HTR-8/SVneo (cell line): ENCODE measurements at places on chromosomes 2 and 18.

DNA sequence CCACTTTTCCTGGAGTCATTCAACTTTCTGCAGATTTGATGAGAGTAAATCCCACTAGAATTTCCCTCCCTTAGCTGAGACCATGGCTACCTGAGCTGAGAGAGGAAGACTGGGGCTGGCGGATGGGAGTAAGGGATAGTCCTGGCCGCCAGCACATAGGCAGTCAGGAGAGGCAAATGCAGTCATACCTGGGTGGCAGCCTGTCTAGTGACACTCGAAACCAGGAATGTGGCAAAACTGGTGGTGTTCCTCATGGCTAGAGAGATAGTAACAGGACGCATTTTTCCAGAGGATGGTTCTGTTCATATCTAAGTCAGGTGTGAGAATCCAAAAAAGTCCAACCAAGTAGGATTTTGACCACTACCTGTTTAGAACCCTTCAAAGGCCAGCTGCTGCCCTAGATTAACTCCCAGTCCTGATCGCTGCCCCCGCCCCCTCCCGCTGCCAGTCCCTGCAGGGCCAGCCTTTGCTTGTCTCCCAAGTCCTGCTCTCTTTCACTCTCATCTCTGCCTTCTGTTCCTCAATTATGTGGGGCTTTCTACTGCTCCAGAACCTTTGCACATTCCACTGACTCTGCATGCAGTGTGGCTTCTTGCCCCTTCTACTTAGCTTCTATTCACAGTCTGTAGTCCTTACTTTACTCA, 17.4 kb upstream of the SCG2 start:
- no peak for DNase-seq

- DNase-seq = no peak
These were observed 952.9 kb downstream of the TRIB2 start for GRCh38 chr2:13669607-13670006.

DNA sequence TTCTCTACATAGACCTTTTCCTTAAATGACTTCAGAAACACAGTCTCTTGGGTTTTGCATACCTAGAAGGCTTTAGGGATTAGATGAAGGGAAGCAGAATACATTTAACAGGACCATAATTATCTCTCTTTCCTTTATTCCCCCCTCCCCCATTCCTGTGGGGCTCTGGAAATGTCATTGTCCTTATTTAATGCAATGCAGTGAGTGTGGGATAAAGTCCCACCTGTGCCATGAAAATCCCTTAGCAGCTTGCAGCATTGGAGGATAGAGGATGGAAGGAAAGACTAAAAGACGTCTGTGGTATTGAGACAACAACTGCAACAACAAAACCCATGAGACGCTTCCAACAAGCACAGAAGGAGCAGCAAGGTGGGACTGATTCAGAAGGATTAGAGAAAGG, 117.8 kb upstream of the DCC start:
- no peak for DNase-seq

- DNase-seq = no peak
These were observed 1071.7 kb downstream of the RPIA start for GRCh38 chr2:89763254-89763580.

GRCh38 chr2:21314322-21314835, 190.6 kb downstream of the TDRD15 start:
- no peak for DNase-seq

- peak; percentile 12 for DNase-seq
These were observed 50.7 kb upstream of the OTX1 start for GRCh38 chr2:62999905-63000304.

GRCh38 chr18:76756531-76757253, 65.7 kb upstream of the ZNF236 start:
- DNase-seq = no peak

DNA sequence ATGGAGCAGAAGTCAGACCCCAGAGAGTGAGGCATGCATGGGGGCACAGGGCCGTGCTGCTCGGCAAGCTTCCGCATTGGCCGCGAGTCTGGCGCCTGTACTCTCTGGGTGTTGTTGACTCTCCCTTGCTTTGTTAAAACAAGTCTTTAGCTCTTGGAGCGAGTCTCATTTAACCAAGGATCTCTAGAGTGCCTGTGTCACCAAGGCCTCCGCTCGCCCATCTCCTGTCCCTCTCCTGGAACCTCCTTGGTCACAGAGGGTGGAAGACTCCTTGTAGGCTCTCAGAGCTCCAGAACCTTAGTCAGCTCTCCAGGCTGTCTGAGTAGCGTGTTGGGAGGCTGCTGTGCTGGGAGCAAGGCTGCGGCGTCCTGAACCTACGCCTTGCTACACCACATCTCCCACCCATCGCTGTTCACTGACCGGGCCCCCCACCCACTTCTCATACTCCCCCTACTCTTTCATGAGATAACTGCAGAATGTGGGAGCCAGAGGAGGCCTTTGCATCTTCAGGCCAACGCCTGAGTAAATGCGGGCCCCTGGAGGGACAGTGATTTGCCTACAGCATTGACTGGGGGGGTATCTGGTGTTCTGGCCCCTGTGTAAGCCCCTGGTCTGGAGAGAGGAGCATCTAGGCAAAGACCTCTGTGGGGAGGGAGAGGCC, 66.1 kb downstream of the CIB4 start:
- no peak for DNase-seq
